ENCODE measurements at places on chromosomes 5 and 9.

DNA sequence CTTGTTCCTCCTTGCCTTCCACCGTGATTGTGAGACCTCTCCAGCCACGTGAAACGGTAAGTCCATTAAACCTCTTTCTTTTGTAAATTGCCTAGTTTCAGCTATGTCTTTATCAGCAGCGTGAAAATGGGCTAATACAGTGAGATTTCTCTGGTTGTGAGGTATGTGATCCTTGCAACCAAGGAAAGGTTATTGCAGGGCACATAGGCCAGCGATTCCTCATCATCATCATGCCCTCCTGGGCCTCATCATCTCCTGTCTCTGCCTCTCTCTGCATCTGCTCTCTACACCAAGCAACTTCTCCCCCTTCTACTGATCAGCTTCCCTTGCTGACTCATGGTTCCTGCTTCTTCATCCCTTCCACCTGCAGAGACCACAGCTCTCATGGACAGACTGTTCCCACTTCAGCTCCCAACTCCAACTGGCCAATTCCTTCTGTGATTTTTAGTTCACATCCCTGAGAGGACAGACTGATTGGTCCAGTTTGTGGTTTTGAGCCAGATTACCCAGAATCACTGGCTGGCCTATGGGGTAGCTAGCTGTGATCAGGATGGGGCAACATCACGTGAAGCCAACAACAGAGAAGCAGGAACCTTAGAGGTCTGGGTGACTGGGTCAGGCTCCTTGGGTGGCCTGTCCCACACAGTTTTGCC is 53.1 kb downstream of the LIX1 start:
- DNase-seq = no peak

- no peak for DNase-seq
These were observed 16.1 kb upstream of the FAM174A start for GRCh38 chr5:100519075-100519474.

- no peak for DNase-seq
These were observed 40.6 kb upstream of the SLIT3 start for GRCh38 chr5:169341556-169341955.

- DNase-seq = no peak
These were observed 11.9 kb downstream of the EHMT1 start for GRCh38 chr9:137630679-137631078.

DNA sequence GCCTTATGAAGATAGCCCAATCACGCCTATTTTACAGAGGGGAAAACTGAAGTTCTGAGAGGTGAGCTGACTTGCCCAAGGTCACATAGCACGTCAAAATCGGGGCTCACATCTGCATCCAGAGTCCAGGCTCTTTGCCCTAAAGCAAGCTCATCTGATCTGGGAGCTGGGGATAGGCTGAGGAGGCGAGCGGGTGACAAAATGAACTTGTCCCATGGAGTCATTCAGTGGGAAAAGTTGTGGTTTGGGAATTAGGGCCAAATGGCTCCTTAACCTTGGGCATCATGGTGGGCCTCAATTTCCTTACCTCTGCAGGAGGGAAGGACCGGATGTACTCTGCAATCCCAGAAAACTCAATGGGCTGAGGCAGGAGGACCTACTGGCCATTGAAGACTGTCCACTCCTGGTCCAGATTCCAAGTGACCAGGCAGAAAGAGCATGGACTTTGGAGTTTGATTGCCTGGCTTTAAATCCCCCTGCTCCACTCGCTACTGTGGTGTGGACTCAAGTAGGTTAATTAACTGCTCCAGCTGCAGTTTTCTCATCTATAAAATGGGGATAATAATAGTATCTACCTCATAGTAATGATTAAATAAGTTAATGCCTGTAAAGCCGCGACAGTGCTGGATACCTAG is 160.4 kb downstream of the RGS3 start:
- no peak for DNase-seq

DNA sequence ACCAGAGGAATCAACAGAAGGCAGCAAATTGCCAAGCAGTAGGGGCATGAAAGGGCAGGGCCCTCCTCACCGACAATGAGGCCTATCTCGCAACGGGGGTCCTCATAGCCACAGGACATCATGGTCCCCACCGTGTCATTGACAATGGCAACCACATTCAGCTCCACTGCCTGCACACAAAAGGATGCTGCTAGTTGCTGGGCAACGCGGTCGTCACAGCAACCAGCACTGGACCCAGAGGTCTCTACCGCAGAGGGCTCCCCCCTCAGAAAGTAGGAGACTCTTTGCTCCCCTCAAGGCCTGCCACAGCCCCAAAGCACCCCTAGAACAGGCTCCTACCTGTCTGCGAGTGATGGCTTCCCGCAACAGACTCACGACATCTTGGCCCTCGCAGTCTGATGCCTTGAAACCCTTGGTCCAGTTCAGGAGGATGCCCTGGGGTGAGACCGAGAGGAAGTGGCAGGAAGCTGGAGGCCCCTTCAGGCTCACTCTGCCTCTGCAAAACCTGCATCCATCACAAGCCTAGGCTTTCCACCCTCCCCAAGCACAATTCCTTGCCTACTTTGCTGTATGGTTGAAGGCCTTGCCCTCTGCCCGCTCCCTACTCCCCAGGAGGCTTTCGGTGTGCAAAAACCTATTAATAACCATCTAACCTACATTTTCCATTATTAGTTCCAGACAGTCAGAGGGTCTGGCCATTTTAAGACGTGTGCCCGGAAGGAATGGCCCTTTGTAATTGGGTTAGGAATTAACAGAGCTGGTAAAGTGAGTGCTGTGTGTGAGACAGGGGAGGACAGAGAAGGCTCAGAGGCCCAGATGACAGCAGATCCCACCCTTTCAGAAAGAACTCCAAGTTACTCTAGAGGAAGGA is 15.2 kb downstream of the HK3 start:
- no peak for DNase-seq

- no peak for DNase-seq
These were observed 201.2 kb downstream of the ADAMTS12 start for GRCh38 chr5:33690374-33691135.

DNA sequence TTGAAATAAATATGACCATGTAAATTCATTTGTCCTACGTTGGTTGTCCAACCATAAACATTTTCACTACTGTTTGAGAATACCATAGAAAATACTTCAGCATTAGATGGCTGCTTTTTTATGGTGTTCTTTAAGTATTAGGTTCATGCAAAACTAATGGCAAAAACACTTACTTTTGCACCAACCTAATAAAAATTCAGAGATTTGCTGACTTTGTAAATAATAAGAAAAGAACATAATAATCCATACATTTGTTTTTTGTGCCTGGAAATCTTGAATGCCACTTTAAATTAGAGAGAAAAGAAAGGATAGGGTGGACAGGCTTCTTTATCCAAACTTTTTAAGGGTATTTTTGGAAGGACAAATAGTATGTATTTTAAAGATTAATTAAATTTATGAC is 719.7 kb upstream of the TYRP1 start:
- no peak for DNase-seq

DNA sequence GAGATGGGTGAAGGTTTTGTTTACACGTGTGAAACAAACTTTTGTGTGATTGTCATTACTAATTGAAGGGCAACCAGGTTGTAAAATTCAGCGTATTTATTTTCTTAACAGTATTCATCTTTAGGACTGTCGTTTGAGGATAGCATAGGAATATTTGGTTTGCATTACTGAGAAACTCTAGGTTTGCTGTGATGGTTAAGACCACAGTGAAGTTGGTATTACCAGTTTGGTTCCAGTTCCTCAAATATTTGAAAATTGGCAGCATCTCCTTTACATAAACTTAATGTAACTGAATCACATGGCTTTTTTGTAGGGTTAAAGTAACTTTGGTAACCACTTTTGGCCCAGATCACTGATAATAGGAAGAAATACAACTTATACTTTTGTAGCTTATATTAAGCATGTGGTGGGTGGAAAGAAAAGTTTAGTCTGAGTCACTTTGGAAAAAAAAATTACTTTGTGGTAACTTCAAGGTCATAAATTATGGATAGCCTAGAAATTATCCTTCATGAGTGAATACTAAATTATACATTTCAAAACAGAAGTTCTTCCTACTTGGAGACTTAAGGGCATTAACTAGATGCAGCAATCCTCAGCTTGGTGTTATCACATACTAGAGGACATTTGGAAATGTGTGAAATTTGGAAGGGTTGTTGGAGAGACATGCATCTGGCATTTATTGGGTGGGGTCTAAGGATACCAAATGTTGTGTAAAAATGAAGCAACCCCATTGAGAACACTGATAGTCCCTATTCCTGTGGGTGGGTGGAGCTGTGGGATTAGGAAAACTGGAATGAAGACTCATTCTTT is 33.9 kb downstream of the G3BP1 start:
- no peak for DNase-seq

DNA sequence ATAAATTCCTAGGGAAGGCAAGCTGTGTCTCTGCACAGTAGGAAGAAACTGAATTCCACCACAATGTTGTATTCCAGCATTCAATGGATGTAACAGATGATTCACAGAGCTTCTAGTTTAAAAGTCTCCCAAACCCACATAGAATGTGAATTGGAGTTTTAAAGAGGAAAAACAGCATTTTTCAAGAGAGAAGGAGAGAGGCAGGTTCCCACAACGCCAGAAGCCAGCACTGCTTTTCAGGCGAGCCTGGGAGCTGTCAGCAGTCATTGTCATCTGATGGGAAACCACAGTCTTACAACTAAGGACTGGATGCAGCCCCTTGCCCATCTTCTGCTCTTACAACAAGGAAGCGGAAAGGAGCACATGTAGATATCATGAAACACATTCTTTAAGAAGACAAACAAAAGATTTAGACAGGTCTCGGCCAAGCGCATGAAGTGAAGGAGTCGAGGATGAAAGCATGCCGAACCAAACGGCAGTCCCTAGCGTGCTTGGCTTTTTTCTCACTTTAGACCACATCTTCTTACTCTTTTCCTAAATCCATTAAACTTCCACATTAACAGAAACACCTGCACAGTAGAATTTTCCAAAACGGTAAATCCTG is 638 bp downstream of the DIRAS2 start:
- DNase-seq = no peak

Measured in D341Med (cell line).